ENCODE measurements at places on chromosomes 2 and 18.

GRCh38 chr2:105796791-105797190 is 52.1 kb downstream of the NCK2 start:
- no peak for DNase-seq

GRCh38 chr2:11746376-11746806 is at the start of gene LPIN1:
Gene LPIN1, plus strand, starts transcription at chr2:11746632. Its CDS starts 18,910 bp downstream, at chr2:11765542.
- DNase-seq = peak; percentile 81

- no peak for DNase-seq
Measured at GRCh38 chr2:15200581-15200980, 360.6 kb downstream of the NBAS start.

DNA sequence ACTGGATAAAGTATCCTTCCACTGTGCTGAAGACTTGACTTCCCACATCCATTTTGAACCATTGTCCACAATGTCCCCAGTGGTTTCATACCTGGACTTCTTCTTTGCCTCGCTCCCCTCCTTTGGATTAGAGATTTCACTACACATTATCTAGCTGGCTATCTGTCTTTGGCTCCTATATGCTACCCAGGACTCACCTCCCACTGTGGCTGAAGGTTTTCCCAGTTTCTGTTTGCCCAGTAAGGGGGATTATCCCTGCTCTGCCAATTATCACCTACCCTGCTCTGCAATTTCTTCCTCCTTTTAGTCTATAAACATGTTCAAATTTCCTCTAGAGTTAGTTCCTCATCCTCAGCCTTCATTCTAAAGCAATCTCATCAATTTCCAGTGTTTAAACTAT is 9.1 kb downstream of the NDUFS1 start:
- DNase-seq = no peak

DNA sequence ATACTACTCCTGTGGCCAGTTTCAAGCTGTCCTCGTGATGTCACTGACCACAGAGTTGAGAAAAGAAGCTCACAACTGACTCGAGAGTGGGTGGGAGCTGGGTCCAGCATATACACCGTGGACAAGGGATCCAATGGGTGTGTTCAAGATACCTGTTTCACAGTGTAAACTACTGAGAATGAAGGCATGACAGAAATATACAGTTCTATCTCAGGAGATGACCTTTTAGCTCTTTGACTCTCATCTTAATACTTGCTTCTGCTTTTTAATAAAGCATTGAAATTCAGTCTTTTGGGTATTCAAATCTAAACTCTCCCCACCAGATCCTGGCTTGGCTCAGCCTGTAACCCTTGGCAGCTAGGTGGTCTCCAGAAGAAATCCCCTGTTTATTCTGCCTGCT is 130.1 kb downstream of the MAP2 start:
- no peak for DNase-seq

GRCh38 chr2:226796840-226797288 is 2.8 kb downstream of the IRS1 start:
- DNase-seq = no peak
